T-helper 1 cell treated with Interleukin-12 subunit alpha and Interleukin-12 subunit beta and Interleukin-4 antibody, amounts not matched to agents 30 ng/mL and 1 ng/mL, for 36 hours (primary cell): ENCODE measurements at places on chromosomes 11 and 22. TPM values are rescaled to one million over a fixed set of nuclear protein-coding genes. Genes with fewer than 3 reads are reported as not detected.

NLRP14 gene
- 0.24 and 0.34 TPM in 2 replicates for total RNA-seq

CCND1 gene
- 0.20 and 0.22 TPM in 2 replicates for total RNA-seq

MMP7 gene
- not detected in 2 replicates for total RNA-seq

CLDN5 gene
- 3.3 and 3.8 TPM in 2 replicates for total RNA-seq

GDPD4 gene
- total RNA-seq: not detected in 2 replicates

ANAPC15 gene
- total RNA-seq: 46.0 and 53.8 TPM in 2 replicates

SLC22A6 gene
- not detected in 2 replicates for total RNA-seq

UBQLNL gene
- total RNA-seq: 0.12 and 0.34 TPM in 2 replicates

CD6 gene
- 327 and 336 TPM in 2 replicates for total RNA-seq

MS4A4A gene
- not detected in 2 replicates for total RNA-seq

DDI1 gene
- total RNA-seq: not detected in 2 replicates

RAB39A gene
- 0.12 TPM in 1 of 2 replicates, not detected in the other for total RNA-seq

PHLDB1 gene
- 0.56 and 1.0 TPM in 2 replicates for total RNA-seq

TPBGL gene
- total RNA-seq: 0.17 and 0.20 TPM in 2 replicates

LUZP2 gene
- not detected in 2 replicates for total RNA-seq

POTEH gene
- total RNA-seq: not detected in 2 replicates

TRIM29 gene
- total RNA-seq: not detected in 2 replicates

IFITM5 gene
- not detected in 2 replicates for total RNA-seq

SLC22A25 gene
- total RNA-seq: not detected in 2 replicates

NFAM1 gene
- 0.81 and 1.1 TPM in 2 replicates for total RNA-seq

OTOG gene
- not detected in 2 replicates for total RNA-seq

SNRPD3 gene
- 99.9 and 106 TPM in 2 replicates for total RNA-seq

PGA5 gene
- total RNA-seq: not detected in 2 replicates

CBLIF gene
- total RNA-seq: not detected in 2 replicates

THAP7 gene
- total RNA-seq: 25.4 and 28.1 TPM in 2 replicates

PLAAT2 gene
- 0.29 TPM in 1 of 2 replicates, not detected in the other for total RNA-seq

RRP7A gene
- total RNA-seq: 68.3 and 77.6 TPM in 2 replicates

ANO5 gene
- total RNA-seq: 0.05 and 0.07 TPM in 2 replicates

BIK gene
- total RNA-seq: 0.29 and 0.51 TPM in 2 replicates

TMPRSS13 gene
- total RNA-seq: 1.7 and 2.0 TPM in 2 replicates
